Non-pigmented ciliary epithelial cell (primary cell): ENCODE measurements at places on chromosomes 5 and 9.

GRCh38 chr5:71982717-71983395 is 124.4 kb upstream of the MAP1B start:
- DNase-seq, result no peak

DNA sequence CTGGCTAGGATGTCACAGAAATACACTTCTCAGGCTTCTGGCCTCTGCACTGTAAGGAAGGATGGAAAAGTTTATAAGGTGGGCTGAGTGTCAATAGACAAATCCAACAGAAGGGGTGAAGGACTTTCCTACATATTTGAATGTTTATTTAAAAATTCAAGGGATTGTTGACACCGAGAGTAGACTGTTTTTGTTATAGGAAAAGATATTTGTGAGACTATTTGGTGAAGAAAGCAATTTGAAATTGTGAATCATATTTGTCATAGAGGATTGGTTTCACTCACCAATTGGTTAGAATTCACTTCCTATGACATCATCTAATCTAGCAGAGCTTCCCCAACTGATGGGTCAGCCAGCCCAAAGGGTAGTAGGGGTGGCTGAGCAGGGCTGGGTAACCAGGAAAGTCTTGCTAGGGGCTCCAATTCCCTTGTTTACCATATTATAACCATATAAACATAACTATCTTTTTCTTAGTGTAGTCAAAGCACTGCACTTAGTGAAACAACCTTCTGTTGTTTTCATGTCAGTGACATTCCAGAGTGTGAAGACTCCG is 14.9 kb upstream of the MEGF10 start:
- no peak for DNase-seq

GRCh38 chr9:125990793-125991220 is 243.6 kb downstream of the PBX3 start:
- DNase-seq, result no peak

GRCh38 chr5:150778517-150779396 is at the start of gene SMIM3:
Gene SMIM3 (plus strand): TSS chr5:150778757. CDS start chr5:150795441, 16,684 bp downstream.
- no peak for DNase-seq

DNA sequence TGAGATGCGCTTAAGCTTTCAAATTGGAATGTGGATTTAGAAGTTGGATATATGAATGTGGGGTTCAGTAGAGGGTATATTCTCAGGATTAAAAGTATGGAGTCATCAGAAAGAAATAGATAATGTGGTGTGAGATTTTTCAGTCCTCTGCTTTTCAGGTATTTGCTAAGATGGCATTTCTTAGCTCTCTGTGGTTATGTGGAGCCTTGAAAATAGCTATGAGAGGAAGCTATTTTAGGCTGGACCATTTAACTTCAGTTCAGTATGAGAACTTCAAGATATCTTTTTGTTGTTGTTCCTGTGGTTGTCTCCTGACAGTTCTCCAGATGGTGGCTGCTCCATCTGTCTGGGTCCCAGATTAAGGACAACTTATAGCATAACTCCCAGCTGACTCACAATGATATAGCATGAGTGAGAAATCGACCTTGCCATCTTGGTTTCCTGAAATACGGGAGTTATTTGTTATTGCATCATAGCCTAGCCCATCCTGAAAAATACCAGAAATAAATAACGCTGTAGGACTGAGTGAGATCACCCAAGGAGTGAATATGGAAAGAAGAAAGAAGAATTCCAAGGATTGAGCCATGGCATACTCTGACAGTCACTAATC is 461.5 kb downstream of the ANXA1 start:
- DNase-seq, result peak; percentile 96

DNA sequence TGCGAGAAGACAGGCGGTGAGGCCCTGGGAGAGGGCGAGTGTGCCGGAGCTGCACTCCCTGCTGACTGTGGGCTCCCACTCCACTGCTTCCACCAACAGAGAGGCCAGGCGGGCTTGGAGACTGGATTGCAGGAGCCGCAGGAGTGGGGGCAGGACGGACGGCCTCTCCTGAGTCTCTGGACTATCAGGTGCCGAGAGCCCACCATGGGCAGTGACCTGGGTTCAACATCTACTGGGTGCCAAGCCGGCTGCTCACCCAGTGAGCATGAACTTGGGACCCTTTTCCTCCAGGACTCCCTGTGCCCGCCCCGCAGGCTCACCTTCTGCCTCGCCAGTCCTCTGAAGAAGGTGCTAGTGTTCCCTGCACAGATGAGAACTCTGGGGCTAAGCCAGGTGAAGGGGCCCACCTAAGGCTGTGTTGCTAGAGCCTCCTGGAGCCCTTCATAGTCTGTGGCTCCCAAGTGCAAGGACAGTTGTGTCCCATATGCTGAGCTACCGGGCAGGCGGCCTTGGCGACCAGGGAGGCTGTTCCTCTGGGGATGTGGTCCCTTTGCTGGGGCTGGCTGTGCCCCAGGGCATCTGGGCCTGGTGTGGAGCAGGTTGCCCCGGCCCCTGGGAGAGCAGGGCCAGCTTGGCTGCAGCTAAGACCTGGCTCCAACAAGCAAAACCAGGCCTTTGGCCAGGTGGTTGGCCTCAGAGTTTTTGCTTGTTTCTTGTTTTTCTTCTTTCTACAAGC is 77.7 kb upstream of the PHYKPL start:
- no peak for DNase-seq

GRCh38 chr5:179800071-179800695 is 6.4 kb downstream of the LTC4S start:
- no peak for DNase-seq

DNA sequence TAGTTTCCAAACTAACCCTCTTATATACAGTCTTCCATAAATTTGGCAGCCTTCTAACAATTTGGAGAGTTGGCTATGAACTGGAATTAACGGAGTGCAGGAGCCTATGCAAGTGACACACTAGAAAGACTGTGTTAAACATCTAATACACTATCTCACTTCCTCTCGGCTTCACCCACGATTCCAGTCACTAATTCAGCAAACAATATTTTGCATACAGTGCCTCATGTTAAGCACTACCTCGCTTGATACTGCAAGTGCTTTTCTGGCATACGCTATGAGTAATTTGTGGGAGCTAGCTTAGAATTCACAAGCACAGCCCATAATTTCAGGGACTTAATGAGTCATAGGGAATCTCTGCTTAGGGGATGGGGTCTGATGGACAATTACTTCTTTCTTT is 102.5 kb downstream of the ST8SIA4 start:
- no peak for DNase-seq

DNA sequence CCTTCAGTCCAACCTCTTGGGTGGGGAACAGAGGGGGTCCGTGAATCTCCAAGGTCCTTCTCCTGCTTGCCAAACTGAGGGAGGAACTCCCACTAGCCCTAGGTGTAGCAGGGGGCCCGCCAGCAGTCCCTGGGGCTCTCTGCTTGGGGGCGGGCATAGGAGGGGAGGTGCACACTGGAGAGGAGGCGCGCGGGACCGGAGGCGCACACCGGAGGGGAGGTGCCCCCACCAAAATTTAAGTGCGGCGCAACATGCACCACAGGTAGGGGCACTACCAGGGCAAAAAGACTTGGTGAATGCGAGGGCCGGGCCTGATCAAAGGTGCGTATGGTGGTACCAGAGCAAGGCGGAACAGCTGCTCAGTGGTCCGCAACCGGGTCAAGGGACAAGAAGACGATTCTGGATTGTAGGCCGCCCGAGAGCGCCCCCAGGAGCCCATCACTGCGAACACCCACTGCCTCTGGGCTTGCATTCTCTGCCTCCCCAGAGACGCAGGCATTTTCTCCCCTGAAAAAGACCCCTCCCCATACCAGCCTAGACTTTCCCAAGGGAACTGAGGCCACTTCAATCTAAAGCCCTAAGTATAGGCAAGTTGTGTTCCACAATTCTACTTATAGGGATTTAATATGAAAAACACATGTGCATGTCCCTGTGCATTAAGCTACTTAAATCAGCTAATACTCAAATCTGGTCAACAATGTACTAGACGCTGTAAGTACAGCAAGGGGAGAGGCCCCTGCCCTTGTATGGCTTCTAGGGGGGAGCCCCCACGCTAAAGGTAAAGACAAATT is 50.6 kb downstream of the TGFBI start:
- DNase-seq, result no peak

DNA sequence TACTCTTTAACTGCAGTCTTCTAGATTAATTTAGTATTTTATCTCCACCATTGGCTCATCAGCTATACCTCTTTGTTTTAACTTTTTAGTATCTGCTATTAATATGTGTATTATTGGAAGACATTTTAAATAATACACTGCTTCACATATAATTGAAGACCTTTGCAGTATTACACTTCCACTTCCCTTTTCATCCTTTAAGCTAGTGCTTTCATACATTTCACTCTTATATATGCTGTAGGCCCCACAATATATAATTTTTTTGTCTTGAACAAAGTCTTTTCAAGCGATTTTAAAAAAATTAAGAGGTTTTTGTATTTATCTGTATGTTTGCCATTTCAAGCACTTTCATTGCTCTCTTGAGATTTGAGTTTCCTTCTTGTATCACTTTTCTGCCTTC is 8.6 kb upstream of the LPCAT1 start:
- DNase-seq, result no peak

GRCh38 chr5:157606046-157606445 is 30.5 kb upstream of the ADAM19 start:
- no peak for DNase-seq

DNA sequence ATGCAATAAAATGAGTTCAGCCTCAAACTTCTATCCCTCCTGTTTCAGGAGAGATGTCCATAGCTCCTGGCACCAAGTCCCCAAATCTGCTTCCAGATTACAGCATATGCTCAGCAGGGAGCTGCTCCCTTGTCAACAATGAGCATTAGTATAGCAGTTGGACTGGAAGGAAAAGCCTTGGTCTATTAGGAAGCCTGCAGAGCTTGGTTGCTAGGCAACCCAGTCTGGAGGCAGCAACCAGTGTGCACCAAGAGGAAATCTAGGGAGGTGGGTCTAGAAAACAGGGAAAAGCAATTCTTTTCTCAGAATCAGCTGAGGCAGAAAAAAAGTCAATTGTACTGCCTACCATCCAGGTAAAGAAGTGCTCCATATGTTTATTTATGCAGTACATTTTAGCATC is 229.5 kb upstream of the NMUR2 start:
- DNase-seq, result no peak

DNA sequence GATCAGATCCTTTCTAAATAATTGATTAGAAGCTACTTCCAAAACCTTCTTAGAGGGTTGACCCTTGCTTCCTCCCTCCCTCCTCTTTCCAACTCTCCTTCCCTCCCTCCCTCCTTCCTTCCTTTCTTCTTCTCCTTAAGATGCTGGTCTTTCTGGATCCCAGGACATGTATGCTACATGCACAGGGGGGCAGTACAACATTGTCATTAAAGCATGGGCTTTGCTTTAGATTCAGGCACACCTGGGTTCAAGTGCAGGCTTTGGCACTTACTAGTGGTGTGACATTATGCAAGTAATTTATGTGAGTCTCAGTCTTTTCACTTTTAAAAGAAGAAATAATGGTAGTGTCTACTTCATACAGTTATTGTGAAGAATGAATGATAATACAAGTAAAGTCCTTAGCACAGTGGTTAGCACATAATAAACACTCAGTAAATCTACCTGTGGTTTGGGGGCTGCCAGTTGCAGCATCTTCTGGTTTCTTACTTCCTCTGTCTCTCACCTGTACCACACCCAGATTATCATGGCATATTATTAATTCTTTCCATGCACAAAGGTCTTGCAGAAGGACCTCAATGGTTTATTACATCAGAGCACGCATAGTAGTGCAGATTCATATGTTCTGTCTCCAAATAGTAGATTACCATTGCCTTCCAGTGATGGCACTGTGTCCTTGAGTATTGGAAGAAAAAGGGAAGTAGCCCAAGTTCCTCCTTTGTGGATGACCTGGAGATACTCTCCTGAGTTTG is 154.1 kb downstream of the ARHGAP26 start:
- no peak for DNase-seq

- DNase-seq, result no peak
Observed at GRCh38 chr9:35666549-35666948, 1.6 kb upstream of the ARHGEF39 start.

GRCh38 chr5:131758520-131758900 is 38.3 kb downstream of the FNIP1 start:
- DNase-seq, result no peak

GRCh38 chr9:15720861-15721260 is 168.0 kb downstream of the CCDC171 start:
- DNase-seq, result no peak

DNA sequence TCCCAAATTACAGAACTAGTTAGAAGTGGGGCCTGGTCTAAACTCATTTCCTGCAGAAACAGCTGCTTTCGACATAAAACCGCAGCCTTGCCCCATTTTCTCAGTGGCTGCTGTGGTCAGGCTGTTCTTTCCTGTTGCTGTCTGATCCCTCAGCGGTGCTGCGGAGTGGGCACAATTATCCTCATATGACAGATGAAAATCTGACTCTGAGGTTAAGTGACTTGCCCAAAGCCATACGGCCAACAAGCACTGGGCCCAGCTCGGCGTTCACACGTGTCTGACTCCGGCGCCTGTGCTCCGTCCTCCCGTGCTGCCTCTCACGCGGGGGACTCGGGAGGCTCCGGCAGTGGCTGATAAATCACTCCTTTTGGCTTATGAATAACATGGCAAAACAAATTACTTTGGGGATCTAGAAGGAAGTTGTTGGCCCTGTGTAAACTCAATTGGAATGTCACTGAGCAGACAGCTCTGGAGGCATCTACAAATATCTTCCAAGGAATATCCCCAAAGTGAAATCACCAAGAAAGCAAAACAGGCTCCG is 142.6 kb upstream of the LMX1B start:
- no peak for DNase-seq

DNA sequence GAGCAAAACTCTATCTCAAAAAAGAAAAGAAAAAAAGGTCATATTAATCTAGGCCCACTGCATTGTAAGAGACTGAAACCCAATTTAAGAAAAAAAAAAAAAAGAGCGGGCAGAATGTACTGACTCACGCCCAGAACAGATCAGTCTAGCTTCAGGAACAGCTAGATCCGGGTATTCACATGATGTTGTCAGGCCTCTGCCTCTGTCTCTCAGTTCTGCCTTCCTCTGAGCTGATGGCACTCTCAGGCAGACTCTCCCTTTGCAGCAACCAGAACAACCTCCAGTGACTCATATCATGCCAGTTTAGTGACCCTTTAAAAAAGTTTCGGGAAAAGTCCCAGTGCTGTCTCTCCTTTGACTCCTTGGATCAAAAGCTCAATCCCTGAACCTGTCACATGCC is 53.0 kb downstream of the NEURL1B start:
- no peak for DNase-seq

DNA sequence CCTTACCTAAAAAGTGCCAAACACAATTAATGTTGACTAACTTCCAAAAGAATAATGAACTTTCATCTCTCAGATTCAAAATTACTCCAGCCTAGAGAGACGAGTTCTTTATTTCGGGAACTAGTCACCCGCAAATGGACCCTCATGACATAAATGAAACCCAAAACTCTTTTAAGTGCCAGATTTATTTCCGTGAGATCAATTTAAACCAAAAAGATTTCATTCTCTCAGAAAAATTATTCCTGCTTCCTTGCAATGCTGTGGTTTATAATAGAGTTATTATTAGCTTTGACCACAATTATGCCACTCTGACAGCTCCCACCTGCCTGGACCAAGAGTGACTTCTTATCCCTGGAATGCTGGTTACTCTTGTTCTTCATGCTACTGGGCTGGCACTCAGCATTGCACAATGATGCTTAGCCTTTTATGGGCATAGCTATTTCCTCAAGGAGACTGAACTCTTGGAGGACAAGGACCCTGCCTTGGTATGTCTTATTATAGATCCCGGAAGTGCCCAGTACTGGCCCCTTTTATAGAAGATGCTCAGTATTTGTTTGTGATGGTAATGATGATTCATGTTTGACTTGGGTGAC is 183.5 kb downstream of the SNX18 start:
- peak; percentile 99 for DNase-seq

GRCh38 chr5:169710675-169711074 is 73.6 kb downstream of the DOCK2 start:
- DNase-seq, result no peak
